ENCODE measurements at places on chromosomes 2 and 18. TPM values are rescaled to one million over a fixed set of nuclear protein-coding genes. Genes with fewer than 3 reads are reported as not detected.

Gene SLC5A7
- total RNA-seq, result not detected

Gene ADCYAP1
- total RNA-seq, result 0.03 TPM

Gene LINC00305
- not detected for total RNA-seq

Gene C18orf32
- 21.5 TPM for total RNA-seq

Gene GCG
- total RNA-seq, result not detected
